ENCODE measurements at places on chromosomes 6 and 20.

- no peak for DNase-seq
These were observed 152.4 kb upstream of the SNX9 start for GRCh38 chr6:157670466-157671186.

GRCh38 chr6:155126727-155127439, 131.8 kb downstream of the TIAM2 start:
- DNase-seq: no peak

DNA sequence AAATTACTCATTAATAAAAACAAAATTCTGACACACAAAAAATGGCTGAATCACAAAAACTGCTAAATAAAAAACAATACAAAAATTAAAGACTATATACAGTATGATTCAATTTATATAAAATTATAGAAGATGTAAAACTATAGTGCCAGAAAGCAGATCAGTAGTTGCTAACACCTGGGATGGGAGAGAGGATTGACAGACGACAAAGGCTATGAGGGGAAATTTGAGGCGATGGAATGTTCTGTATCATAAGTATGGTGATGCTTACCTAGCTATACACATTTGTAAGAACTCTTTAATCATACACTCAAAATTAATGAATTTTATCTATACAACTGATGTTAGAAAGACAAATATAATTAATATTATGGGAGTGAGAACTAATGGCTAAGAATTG, 247.9 kb upstream of the GJE1 start:
- DNase-seq: no peak

DNA sequence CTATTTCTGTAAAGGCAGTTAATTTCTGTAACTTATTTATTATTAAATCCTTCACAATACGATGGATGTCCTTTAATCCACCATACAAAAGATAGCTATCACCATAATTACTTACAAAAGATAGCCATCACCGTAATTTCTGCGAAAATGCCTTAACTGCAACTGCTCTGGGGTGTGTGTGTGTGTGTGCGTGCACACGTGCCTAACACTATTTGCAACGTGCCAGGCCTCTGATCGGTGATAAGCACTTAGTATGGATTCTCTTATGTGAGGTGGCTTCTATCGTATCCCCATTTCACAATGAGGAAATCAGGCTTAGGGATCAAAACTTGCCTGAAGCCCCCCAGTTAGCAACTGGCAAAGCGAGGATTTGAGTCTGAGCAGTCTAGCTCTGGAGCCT, 67.1 kb upstream of the RBM24 start:
- DNase-seq: no peak

GRCh38 chr6:142725024-142725770, 219.8 kb downstream of the HIVEP2 start:
- no peak for DNase-seq

GRCh38 chr6:125932451-125932795, 24.1 kb upstream of the HINT3 start:
- no peak for DNase-seq

- DNase-seq: no peak
These were observed 72.1 kb downstream of the NFATC2 start for GRCh38 chr20:51470499-51470820.

DNA sequence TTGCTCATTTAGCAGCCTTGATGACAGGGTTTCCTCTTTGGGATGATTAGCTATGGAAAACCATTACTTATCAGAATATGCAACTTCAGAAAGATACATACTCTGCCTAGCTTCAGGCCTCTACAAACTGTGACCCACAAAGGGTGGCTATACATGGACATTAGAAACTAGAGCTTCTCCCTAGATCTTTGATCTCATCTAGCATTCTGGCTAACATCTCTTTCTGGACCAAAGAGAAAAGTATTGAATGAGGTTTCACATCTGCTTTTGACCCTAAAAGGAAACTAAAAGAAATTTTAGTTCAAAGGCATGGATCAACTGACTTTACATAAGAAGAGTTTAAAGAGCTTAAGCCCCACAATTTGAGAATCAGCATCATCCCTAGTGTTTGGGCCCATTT, 12.4 kb upstream of the HMGN3 start:
- DNase-seq: no peak

- DNase-seq: no peak
These were observed 74.9 kb downstream of the ADTRP start for GRCh38 chr6:11703725-11704124.

DNA sequence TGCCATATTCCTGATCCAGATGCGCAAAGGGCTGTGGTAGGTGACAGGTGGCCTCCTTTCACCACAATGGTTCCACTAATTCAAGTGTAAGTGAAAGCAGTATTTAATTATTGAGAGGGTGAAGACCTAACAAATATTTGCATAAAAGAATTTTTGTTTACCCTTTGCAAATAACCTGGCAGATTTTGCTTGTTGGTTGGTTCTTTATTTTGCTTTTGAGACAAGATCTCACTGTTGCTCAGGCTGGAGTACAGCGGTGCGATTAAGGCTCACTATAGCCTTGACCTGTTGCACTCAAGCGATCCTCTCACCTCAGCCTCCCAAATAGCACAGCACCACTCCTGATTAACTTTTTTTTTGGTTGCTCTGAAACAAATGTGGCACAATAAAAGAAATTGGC, 49.2 kb downstream of the PCNA start:
- DNase-seq: no peak

GRCh38 chr6:130754786-130755367, 72.3 kb upstream of the SMLR1 start:
- no peak for DNase-seq

- peak; percentile 29 for DNase-seq
These were observed 11.5 kb downstream of the PMEPA1 start for GRCh38 chr20:57698116-57698866.

DNA sequence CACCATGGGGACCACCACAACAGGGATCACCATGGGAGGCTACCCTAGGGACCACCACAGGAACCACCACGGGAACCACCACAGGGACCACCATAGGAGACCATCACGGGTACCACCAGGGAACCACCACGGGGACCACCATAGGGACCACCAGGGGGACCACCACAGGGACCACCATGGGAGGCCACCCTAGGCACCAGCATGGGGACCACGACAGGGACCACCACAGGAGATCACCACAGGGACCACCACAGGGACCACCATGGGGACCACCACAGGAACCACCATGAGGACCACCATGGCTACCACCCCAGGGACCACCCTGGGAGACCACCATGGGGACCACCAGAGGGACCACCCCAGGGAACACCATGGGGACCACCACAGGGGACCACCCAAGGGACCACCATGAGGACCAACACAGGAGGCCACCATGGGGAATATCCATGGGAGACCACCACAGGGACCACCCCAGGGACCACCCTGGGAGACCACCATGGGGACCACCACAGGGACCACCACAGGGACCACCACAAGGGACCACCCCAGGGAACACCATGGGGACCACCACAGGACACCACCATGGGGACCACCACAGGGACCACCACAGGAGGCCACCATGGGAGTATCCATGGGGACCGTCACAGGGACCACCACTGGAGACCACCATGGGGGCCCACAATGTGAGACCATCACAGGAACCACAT, 67.6 kb upstream of the MPC1 start:
- DNase-seq: no peak

Data from stimulated activated CD4-positive, alpha-beta T cell treated with anti-CD3 and anti-CD28 coated beads, Interleukin-1b, Interleukin-23, amount 100 ng/mL, for 1 hour (primary cell).